ENCODE measurements at places on chromosomes 3 and 15.

DNA sequence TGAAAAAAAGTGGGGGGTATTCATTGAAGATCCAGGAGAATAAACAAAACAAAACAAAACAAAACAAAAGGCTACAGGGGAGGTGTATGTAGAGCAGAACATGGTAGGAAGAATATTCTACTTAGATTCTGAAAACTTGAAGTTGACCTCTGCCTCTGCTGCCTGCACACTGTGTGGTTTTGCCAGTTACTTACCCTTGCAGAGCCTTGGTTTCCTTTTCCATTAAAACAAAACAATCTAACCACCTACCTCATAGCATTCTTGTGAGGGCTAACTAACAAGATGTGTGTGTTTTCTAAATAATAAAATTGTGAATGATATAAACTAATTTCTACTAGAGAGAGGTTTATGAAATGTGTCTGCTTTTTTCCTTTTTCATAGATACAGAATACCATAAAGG is 423.1 kb downstream of the TIGIT start:
- DNase-seq, result no peak

GRCh38 chr3:21466476-21466875 is 284.5 kb downstream of the ZNF385D start:
- DNase-seq, result no peak

GRCh38 chr3:153087595-153088566 is 74.1 kb upstream of the RAP2B start:
- no peak for DNase-seq

- DNase-seq, result no peak
These were observed 13.4 kb downstream of the TRAIP start for GRCh38 chr3:49842843-49843517.

DNA sequence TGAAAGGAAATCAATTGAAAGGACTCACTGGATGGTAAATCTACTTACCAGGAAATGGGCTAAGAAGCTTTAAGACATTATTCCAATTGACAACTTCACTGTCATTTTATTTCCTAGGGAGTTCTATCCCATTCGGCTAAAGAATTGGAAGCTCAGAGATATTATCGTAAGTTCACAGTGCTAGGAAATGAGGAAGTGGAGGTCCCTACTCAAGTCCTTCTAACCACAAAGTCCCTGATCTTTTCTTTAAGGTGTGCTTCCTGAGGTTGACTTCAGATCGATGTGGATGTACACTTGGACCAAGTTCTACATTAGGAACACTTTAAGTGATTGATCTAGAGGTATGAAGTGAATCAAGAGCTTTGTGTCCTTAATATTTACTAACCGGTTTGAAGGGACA is 63.6 kb downstream of the MDFIC2 start:
- no peak for DNase-seq
